Transverse colon (tissue), 4 donors: ENCODE measurements at places on chromosomes 3 and 15. TPM values are rescaled to one million over a fixed set of nuclear protein-coding genes. Genes with fewer than 3 reads are reported as not detected.
A peak's percentile ranks its signal among the peaks of the same experiment; 100 is the strongest.

DNA sequence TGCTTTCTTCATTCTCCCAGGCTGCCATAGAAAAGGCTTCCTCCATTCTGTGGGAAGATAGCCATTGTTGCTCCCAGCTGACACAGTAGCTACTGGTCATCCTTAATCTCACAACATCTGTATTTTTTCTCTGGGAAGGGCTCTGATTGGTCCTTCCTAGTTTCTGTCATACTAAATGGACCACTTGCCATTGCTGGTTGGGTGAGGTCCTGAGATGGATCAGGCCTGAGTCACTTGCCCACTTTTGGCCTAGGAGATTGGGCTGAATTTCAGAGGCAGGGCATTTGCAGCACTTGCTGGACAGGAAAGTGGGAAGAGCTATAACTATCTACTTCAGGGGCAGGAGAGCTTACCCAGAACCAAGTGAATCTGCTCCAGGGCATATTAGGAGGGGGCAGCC lies 106.5 kb upstream of the PROK2 start:
- H3K27ac ChIP-seq, result no peak overlapping the region
- H3K4me1 ChIP-seq, result no peaks in the 10 kb centered on the region
- no peak for DNase-seq
- H3K27me3 ChIP-seq, result no peaks in the 10 kb centered on the region
- no peak overlapping the region for H3K4me3 ChIP-seq
- H3K36me3 ChIP-seq, result no peaks in the 10 kb centered on the region

DNA sequence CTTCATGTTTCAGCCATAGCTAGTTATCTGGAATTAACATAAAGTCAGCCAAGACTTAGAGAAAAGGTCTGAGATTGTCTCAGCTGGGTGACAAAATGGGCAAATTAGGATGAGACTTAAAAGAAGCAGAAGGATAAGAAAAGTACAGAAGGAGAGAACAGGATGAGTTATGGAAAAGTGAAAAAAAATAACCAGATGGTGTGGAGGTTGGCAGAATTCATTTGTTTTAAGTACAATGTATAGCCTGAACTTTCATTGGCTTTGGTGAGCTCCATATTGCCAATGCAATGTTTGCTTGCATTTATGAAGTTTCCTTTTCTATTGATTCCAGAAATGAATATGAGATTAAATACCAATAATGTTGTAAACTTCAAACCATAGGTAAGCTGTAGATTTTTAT lies 447.2 kb upstream of the DPH6 start:
- H3K4me1 ChIP-seq, result no peaks in the 10 kb centered on the region
- H3K4me3 ChIP-seq, result no peak overlapping the region
- no peak overlapping the region for H3K27ac ChIP-seq
- no peak for DNase-seq
- H3K27me3 ChIP-seq, result no peaks in the 10 kb centered on the region

DNA sequence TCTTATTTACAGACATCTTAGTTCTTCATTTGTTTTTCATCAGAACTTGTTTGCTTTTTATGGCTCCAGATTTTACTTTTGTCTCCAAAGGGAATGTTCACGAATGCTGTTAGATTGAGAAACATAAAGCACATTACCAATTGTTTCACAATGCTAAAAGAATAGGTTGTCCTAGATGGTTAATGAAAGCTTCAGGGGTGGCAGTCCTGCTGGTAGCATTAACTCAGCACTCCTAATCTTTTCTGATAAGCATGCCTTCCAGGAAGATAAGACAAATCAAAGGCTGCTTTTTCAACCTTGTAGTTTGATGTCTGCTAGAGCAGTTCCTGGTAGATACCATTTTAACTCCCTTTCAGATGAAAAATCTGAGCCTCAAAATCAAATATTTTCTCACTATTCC lies 619.4 kb downstream of the PYDC2 start:
- no peaks in the 10 kb centered on the region for H3K27me3 ChIP-seq
- DNase-seq, result no peak
- no peaks in the 10 kb centered on the region for H3K4me1 ChIP-seq
- H3K36me3 ChIP-seq, result no peaks in the 10 kb centered on the region
- H3K4me3 ChIP-seq, result no peak overlapping the region

GRCh38 chr15:65060641-65061397 lies 7.0 kb downstream of the RASL12 start:
- no peaks in the 10 kb centered on the region for H3K4me1 ChIP-seq
- peaks cover 5% of the 10 kb centered on the region for H3K27me3 ChIP-seq
- H3K4me3 ChIP-seq, result no peak overlapping the region

- no peak overlapping the region for H3K27ac ChIP-seq
- H3K27me3 ChIP-seq, result no peaks in the 10 kb centered on the region
- no peak overlapping the region for H3K4me3 ChIP-seq
- no peak for DNase-seq
These were observed 49.8 kb downstream of the DCLK3 start for GRCh38 chr3:36714343-36715086.

DNA sequence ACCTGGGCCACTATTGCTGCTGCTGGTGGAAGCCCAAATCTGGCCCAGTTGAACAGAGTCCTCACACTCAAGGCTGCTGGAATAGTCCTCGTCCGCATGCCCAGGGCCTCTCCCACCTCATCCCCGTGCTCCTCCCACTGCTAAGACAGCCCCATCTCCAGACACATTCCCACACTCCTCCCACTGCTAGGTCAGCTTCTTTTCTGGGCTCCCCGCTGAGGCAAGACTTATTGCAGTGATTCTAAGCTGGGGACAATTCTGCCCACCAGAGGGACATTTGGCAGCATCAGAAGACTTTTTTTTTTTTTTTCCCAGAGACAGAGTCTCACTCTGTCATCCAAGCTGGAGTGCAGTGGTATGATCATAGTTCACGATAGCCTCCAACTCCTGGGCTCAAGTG lies 35.1 kb downstream of the POC1A start:
- H3K27me3 ChIP-seq, result no peaks in the 10 kb centered on the region
- no peak for DNase-seq
- no peak overlapping the region for H3K4me3 ChIP-seq
- H3K36me3 ChIP-seq, result no peaks in the 10 kb centered on the region
- peaks cover 8% of the 10 kb centered on the region for H3K4me1 ChIP-seq

DNA sequence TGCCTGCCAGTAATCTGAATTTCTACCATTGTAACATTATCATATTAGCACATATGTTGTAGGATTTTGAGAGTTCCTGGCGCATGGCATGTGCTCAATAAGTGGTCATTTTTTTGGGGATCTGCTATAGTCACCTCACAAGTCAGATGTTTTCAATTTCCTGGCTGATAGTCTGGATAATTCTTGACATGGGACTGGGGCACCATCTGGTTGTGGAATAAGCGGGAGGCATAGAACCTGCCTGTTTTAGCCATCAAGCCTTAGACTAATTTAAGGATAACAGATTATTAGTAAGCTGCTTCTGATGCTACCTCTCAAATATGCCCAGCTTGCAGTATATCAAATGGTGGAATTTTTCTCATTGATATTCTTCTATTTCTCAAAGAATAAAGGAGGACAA lies 39.1 kb downstream of the GASK1A start:
- H3K27ac ChIP-seq, result no peak overlapping the region
- no peak overlapping the region for H3K4me3 ChIP-seq
- no peaks in the 10 kb centered on the region for H3K36me3 ChIP-seq
- no peak for DNase-seq
- H3K27me3 ChIP-seq, result no peaks in the 10 kb centered on the region
- H3K4me1 ChIP-seq, result no peaks in the 10 kb centered on the region

GRCh38 chr3:49165771-49166751 lies at the start of gene CCDC71:
TSS of gene CCDC71 (minus strand) at chr3:49166331. CDS start at chr3:49164208, 2,123 bp downstream.
- H3K27ac ChIP-seq, result peak within 1 kb of the TSS; percentile 90
- H3K27me3 ChIP-seq, result no peaks in the 10 kb centered on the region
- peak within 1 kb of the TSS; percentile 75 for H3K4me3 ChIP-seq
- no peaks in the 10 kb centered on the region for H3K36me3 ChIP-seq
- DNase-seq, result peak; percentile 73
- peaks cover 26% of the 10 kb centered on the region for H3K4me1 ChIP-seq

DNA sequence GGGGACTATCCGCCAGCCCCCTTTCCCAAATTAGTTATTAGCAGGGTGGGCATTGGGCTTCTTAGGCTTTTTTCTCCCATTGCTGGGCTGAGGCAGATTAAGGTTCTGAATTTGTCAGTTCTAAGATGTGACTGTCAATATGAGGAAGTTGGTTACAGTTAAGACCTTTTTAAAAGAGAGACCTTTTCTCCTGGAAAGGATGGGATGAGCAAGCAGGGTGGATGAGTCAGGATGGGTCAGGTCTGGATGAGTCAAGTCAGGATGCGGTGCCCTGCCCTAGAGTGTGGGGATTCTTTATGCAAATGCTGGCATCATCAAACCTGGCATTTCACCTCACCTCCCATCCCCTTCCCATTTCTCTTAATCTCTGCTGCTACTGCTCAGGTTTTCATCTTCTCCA lies 1.9 kb downstream of the AEN start:
- peaks cover 48% of the 10 kb centered on the region for H3K4me1 ChIP-seq
- peak overlapping the region; percentile 94 for H3K27ac ChIP-seq
- no peak overlapping the region for H3K4me3 ChIP-seq
- no peak for DNase-seq

DNA sequence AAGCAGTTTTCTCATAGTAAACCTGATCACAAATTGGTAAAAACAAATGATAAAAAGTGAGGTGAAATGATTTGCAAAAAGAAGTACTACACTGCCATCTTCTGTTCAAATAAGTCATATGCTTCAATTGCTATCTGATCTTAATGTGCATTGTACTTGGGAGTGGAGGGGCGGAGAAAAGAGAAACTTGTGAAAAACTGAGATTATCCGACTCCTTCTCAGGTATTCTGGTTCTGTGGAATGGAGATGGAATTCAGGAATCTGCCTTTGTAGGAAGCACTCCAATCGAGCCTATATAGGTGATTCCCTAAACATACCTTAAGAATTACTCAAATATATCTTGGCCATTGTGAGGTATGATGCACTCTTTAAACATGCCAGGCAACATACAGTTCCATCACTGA lies 180.6 kb downstream of the CHL1 start:
- no peak for DNase-seq
- H3K4me3 ChIP-seq, result no peak overlapping the region
- no peaks in the 10 kb centered on the region for H3K4me1 ChIP-seq
- no peak overlapping the region for H3K27ac ChIP-seq
- no peaks in the 10 kb centered on the region for H3K36me3 ChIP-seq

GRCh38 chr15:101436526-101436925 lies 53.0 kb downstream of the PCSK6 start:
- no peaks in the 10 kb centered on the region for H3K27me3 ChIP-seq
- DNase-seq, result no peak
- no peaks in the 10 kb centered on the region for H3K36me3 ChIP-seq
- no peak overlapping the region for H3K4me3 ChIP-seq
- no peak overlapping the region for H3K27ac ChIP-seq
- H3K4me1 ChIP-seq, result peaks cover 8% of the 10 kb centered on the region

DNA sequence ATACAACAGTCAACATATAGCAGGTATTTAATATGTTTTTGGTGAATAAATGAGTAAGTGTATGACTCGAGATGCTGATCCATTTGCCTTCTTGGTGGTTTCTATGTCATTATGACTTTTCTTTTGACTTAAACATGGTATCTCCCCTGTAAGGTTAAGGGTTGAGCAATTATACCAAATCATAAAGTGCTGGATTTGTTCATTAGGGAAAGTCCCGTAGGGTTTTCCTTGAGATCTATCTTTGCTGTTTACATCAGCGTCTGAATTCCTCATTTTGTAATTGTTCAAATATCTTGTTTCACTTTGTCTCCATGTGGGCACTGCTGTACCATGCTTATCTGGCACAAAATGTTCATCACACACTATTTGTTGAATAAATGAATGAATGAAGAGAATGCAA lies 562.6 kb downstream of the EDEM1 start:
- H3K27ac ChIP-seq, result no peak overlapping the region
- H3K4me1 ChIP-seq, result no peaks in the 10 kb centered on the region
- H3K27me3 ChIP-seq, result no peaks in the 10 kb centered on the region
- H3K4me3 ChIP-seq, result no peak overlapping the region
- H3K36me3 ChIP-seq, result no peaks in the 10 kb centered on the region
- no peak for DNase-seq

GRCh38 chr3:47365213-47366153 lies 15.3 kb upstream of the PTPN23 start:
- no peak for DNase-seq
- peaks cover 13% of the 10 kb centered on the region for H3K4me1 ChIP-seq
- no peak overlapping the region for H3K4me3 ChIP-seq
- no peaks in the 10 kb centered on the region for H3K27me3 ChIP-seq

GRCh38 chr3:157667493-157667892 lies 164.3 kb upstream of the VEPH1 start:
- DNase-seq, result no peak
- H3K4me1 ChIP-seq, result no peaks in the 10 kb centered on the region
- no peak overlapping the region for H3K4me3 ChIP-seq
- no peaks in the 10 kb centered on the region for H3K36me3 ChIP-seq
- H3K27me3 ChIP-seq, result no peaks in the 10 kb centered on the region

DNA sequence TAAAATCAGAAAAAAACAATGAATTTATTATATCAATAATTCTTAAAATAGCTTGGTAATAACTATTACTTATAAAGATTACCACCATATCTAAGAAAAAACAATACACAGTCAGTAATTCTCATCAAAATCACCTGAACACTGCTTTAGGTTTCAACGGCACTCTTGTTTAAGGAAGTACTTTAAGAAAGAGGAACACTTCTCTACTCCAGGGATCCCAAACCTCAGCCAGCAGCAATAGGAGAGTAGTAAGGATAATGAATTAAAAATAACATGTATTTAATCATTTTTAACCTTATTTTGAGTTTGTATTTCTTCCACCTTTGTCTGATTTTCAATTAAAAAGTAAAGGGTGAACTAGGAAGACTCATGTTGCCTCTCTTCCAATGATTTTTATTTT lies 494.0 kb upstream of the NR2F2 start:
- no peak for DNase-seq
- H3K4me3 ChIP-seq, result no peak overlapping the region
- H3K27ac ChIP-seq, result no peak overlapping the region
- peaks cover 3% of the 10 kb centered on the region for H3K4me1 ChIP-seq

The BNC1 gene
- not detected for total RNA-seq

The KLHL40 gene
- not detected for total RNA-seq

The EPHA6 gene
- total RNA-seq, result 3.8 TPM

The TBC1D21 gene
- total RNA-seq, result not detected

The TUSC7 gene
- total RNA-seq, result not detected

The LARP6 gene
- total RNA-seq, result 41.0 TPM
